ENCODE measurements at places on chromosomes 2 and 18. TPM values are rescaled to one million over a fixed set of nuclear protein-coding genes. Genes with fewer than 3 reads are reported as not detected.

GRCh38 chr2:223563462-223563861, 38.7 kb downstream of the SCG2 start:
- no peak for DNase-seq

DNA sequence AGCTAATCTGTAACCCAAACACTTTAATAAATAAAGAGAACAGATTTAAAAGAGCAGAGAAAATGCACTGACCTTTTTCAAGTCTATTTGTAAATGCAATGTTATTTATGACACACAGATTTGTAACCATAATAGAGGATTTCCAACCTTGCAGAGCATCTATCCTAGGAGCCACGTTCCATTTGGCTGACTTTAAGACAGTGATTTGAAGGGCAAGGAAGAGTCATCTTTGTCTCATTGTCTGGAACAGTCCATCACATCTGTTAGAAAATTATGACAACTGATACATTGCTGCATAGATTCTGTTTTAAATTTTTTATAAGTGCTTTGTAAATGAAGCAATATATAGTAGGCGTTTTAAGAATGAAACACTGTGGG, 90.8 kb upstream of the L3MBTL4 start:
- DNase-seq: no peak

The PXDN gene
- total RNA-seq: 38.1 TPM

The FBLN7 gene
- 2.3 TPM for total RNA-seq

All from sciatic nerve (tissue), 2 donors.